Bronchial smooth muscle cell (primary cell): ENCODE measurements at places on chromosomes 1 and 21. TPM values are rescaled to one million over a fixed set of nuclear protein-coding genes. Genes with fewer than 3 reads are reported as not detected.

Gene OR2G6
- not detected in 2 replicates for total RNA-seq

Gene MAP3K21
- total RNA-seq: 0.32 and 0.52 TPM in 2 replicates

Gene CBR1
- total RNA-seq: 144 and 179 TPM in 2 replicates

Gene TMEM79
- total RNA-seq: 1.2 and 1.3 TPM in 2 replicates

Gene GPR37L1
- under 0.01 TPM in 1 of 2 replicates, not detected in the other for total RNA-seq

Gene BNIPL
- total RNA-seq: 0.16 and 0.26 TPM in 2 replicates

Gene PROX1
- under 0.01 and 0.26 TPM in 2 replicates for total RNA-seq

Gene CLIC6
- 0.16 and 0.52 TPM in 2 replicates for total RNA-seq

Gene TMEM51
- 2.8 and 4.1 TPM in 2 replicates for total RNA-seq

Gene IL22RA1
- total RNA-seq: 0.09 TPM in 1 of 2 replicates, not detected in the other

Gene SMPDL3B
- not detected in 2 replicates for total RNA-seq

Gene TMEM125
- not detected in 2 replicates for total RNA-seq

Gene OPRD1
- not detected in 2 replicates for total RNA-seq

Gene PALMD
- 0.60 and 4.1 TPM in 2 replicates for total RNA-seq

Gene SPRR2B
- total RNA-seq: not detected in 2 replicates

Gene ZMYND12
- 1.4 and 2.2 TPM in 2 replicates for total RNA-seq

Gene RBP7
- not detected in 2 replicates for total RNA-seq

Gene SLC1A7
- 0.94 and 2.4 TPM in 2 replicates for total RNA-seq

Gene COL16A1
- 85.6 and 115 TPM in 2 replicates for total RNA-seq

Gene FOXD3
- not detected in 2 replicates for total RNA-seq

Gene CCDC185
- total RNA-seq: not detected in 2 replicates

Gene RGS13
- total RNA-seq: under 0.01 TPM in 1 of 2 replicates, not detected in the other

Gene RNF223
- total RNA-seq: under 0.01 TPM in 1 of 2 replicates, not detected in the other

Gene TPTE
- not detected in 2 replicates for total RNA-seq

Gene PCAT6
- total RNA-seq: 0.16 TPM in 1 of 2 replicates, not detected in the other

Gene SEC16B
- total RNA-seq: 2.7 and 4.1 TPM in 2 replicates

Gene WNT9A
- 1.6 and 2.8 TPM in 2 replicates for total RNA-seq

Gene FCGR3A
- not detected in 2 replicates for total RNA-seq

Gene B3GALT5
- 0.17 and 0.32 TPM in 2 replicates for total RNA-seq

Gene RAB13
- total RNA-seq: 146 and 222 TPM in 2 replicates

Gene COQ8A
- 17.7 and 19.7 TPM in 2 replicates for total RNA-seq

Gene VPS26C
- total RNA-seq: 64.8 and 79.9 TPM in 2 replicates

Gene EFCAB7
- total RNA-seq: 15.6 and 18.1 TPM in 2 replicates

Gene CAMSAP2
- 20.0 and 22.1 TPM in 2 replicates for total RNA-seq

Gene FGR
- 0.09 and 0.16 TPM in 2 replicates for total RNA-seq

Gene SPATA46
- total RNA-seq: not detected in 2 replicates

Gene TEDDM1
- not detected in 2 replicates for total RNA-seq

Gene CACYBP
- total RNA-seq: 95.3 and 142 TPM in 2 replicates

Gene LRRC8B
- 0.16 and 0.17 TPM in 2 replicates for total RNA-seq

Gene BCL2L15
- under 0.01 TPM in 2 replicates for total RNA-seq

Gene SPRR1A
- not detected in 2 replicates for total RNA-seq

Gene RIIAD1
- total RNA-seq: not detected in 2 replicates

Gene PLA2G2C
- not detected in 2 replicates for total RNA-seq

Gene CHODL
- 0.16 TPM in 1 of 2 replicates, not detected in the other for total RNA-seq

Gene OR10Z1
- total RNA-seq: not detected in 2 replicates

Gene FNDC10
- total RNA-seq: 0.52 and 0.95 TPM in 2 replicates

Gene CORT
- total RNA-seq: 0.09 TPM in 1 of 2 replicates, not detected in the other

Gene PHGDH
- 46.8 and 154 TPM in 2 replicates for total RNA-seq

Gene RGS5
- total RNA-seq: 2.8 and 5.6 TPM in 2 replicates

Gene SLAMF9
- total RNA-seq: not detected in 2 replicates
